Gastroesophageal sphincter (tissue), 4 donors: ENCODE measurements at places on chromosomes 11 and 22.
A peak's percentile ranks its signal among the peaks of the same experiment; 100 is the strongest.

- no peak for ATAC-seq
Measured at GRCh38 chr11:9103542-9104276, 12.3 kb upstream of the SCUBE2 start.

GRCh38 chr11:34380696-34381095 lies 22.9 kb upstream of the ABTB2 start:
- ATAC-seq = no peak

- no peak for ATAC-seq
Measured at GRCh38 chr11:83540112-83540675, 254.0 kb upstream of the CCDC90B start.

DNA sequence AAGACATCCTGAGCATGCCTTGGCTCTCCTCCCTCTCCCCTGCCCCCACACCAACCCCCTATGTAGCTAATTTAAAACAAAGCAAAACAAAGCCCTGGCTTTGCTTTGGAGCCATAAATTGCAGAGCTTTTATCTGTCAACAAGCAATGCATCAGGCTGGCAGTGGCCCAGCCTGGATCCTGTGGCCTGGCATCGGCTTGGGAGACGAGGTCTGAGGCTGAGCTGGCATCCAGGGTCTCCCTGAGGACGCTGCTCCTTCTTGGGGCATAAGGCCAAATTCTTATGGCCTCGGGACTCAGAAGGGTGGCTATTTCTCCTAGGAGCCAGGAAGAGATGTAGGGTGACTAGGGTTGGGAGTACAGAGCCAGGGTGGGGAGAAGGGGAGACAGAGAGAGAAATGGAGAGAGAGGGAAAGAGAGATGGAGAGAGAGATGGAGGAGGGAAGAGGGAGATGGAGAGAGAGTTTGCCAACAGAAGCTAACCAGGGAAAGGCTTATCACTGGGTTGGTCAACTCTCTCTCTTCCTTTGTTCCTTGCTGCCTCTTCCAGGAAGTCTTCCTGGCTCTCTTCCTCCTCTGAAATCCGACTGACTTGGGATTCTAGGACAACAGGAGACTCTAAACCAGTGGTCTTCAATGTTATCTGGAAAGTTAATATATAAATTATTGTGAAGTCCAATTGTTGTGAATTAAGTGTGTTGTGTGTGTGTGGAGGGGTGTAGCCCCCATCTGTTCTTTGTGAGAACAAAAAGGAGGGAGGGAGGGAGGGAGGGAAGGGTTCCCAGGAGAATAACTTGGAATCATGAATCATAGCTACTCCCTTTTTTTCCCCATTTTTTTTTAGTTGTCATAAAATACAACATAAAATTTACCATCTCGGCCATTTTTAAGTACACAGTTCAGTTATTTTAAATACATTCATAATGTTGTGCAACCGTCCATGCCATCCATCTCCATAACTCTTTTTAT lies 29.1 kb downstream of the TSPAN18 start:
- peak; percentile 15 for ATAC-seq

DNA sequence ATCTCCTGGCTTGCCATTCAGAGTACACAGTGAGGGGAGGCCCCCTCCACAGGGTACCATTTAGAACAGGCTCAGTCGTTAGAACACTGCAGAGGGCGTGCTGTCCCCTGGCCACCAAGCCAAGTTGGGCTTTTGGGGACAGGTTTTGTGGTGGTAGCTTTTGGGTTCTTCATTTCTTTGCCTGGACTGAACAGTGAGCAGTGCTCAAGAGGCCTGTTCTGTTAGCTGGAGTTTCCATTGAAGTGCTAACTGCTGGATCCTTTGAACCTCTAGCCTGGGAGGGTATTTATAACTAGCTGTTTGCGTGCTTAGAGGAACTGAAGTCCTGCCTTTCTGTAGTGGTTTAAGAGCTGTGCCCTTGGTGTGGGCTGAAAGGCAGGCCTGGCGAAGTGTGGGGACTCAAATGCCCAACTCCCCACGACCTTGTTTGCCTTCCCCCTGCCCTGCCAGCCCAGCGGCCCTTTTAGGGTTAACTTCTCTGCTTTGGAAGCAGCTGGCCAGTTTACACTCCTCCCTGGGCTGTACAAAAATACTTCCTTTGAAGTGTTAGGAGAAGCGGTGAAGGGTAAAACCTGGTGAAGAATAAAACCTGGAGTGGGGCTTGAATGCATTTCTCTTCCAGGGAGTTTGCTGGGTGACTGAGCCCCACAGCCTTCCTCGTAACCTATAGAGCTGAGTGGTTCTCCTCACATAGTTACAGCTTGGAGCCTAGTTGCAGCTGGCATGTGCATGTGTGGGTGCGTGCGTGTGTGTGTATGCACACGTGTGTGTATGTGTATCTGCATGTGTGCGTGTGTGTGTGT lies 34.6 kb downstream of the ZNRF3 start:
- ATAC-seq = peak; percentile 77

DNA sequence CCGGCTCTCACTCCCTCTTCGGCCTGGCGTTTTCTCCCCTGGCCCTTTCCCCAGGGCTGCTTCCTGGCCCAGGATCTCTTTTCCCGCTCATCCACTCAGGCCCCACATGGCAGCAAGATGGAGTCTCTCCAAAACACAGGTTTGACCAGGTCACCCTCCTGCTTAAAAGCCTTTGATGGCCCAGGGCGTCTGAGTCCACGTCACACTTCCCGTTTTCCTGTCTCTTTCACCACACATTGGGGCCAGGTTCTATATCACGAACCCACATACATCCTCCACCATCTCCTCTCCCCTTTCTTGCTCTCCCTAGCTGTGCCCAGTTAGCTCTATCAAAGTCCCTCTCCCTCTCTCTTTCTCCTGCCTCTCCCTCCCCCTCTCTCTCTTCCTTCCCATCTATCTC lies 7.8 kb upstream of the LRRC32 start:
- ATAC-seq = no peak
